Lower lobe of right lung (tissue), 2 donors: ENCODE measurements at places on chromosomes 1 and 21.
A peak's percentile ranks its signal among the peaks of the same experiment; 100 is the strongest.

DNA sequence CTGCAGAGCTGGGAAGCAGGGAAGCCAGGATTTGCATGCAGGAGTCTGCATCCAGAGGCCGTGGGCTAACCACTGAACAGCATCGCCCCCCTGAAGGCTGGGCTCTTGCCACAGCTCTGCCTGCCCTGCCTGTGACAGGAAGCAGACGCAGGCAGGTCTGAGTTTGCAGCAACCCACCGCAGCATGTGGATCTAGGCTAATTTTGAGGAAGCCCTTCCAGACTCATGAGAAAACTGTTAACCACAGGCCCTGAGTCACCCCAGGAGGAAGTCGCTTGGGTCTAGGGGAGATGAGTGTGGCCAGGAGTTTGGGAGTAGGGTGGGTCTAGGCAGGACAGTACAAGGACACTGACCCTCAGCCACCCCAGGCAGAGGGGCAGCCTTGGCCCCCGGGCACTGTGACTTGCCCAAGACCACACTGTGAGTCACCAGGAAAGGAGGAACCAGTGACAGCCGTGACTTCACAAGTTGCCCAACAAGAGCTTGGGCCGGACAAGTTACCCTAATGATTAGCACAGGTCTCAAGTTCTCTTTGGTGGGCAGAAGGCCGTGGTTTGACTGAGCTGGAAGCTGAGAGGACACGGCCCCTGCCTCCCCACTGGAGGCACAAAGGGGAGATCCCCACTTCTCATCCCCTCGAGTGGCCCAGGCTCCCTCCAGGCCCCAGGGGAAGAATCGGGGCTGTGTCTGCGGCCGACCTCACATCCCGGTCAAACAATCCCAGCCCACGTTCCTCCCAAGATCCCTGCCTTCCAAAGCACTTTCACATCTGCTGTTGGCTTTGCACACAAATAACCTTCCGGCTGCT lies 826 bp downstream of the LAPTM5 start:
- DNase-seq, result peak; percentile 89

DNA sequence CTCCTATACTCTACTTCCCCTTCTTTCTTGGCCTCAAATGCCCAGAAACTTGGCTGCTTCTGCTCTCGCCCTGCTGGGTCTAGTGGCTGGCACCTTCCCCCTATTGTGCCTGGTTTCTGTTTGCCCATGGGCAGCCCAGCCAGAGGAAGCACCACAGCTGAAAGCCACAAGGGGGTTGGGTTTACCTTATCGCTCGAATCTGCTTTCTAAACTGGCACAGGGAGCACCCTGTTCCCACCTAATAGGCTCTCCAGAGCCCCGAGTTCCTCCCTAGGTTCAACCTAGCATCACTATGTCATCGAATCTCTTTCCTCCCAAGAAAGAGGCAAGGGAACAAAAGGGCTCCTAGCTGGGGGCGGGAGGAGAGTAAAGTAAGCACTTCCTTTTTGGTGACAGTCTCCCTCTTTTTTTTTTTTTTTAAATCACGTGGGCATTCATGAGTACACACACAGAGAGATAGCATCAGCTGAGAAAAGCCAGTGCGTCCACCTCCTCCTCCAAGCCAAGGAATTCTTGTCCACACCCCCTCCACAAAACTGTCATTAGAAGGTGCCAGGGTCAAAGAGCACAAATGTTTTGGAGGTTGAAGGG lies 72.8 kb downstream of the PLEKHA6 start:
- peak; percentile 70 for DNase-seq

- DNase-seq, result no peak
These were observed 17.2 kb upstream of the ATP1A4 start for GRCh38 chr1:160133990-160134770.

DNA sequence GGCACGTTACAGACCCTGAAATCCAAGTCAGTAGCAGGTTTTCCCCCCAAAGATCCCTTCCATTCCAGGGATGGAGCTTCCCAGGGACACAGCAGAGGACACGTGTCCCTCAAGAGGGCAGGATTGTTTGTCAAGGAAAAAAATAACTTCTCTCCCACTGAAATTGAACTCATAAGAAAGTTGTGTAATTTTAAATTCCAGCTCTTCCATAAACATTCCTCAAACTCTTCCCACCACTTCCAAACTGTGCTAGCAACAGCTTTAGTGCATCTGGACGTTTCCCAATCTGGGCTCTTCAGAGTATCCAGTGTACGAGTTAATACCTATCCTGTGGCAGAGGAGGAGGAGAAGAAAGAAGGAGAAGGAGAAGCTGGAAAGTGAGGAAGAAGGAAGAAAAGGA lies 79.6 kb downstream of the PSMG1 start:
- DNase-seq, result no peak

DNA sequence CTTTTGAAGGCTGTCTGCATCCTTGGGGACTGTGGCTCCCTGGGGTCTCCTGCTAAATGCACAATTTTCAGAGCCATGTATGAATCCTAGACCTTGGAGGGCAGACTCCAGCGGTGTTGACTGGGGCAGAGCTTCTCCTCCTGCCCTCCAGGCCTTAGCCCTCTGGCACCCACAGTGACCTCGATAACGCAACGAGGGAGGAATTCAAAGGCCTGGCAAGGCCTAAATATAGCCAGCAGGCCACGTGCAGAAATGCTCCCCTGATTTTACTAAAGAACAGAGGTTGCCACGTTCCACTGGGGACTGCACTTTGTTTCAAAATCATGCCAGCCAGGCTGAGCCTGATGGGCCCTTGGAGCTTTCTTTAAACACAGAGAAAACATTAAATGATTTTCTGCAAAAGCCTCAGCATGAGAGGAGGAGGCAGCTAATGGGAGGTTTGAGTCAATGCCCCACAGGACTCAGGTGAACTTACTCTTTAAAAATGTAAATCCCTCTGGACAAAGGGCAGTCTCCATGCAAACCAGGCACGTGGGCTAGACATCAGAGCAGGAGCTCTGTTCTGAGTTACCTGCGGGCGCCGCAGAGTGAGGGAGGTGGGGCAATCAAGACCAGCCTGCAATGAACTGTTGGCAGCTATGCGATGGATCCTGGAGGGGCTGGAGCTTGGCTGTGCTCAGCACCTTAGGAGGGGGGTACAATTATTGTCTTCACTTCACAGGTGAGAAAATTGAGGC lies 28.0 kb downstream of the GRIK3 start:
- DNase-seq, result no peak

GRCh38 chr1:244640917-244641316 lies 12.0 kb upstream of the DESI2 start:
- no peak for DNase-seq

- no peak for DNase-seq
These were observed 78.5 kb downstream of the SLC35F3 start for GRCh38 chr1:233982827-233983518.

DNA sequence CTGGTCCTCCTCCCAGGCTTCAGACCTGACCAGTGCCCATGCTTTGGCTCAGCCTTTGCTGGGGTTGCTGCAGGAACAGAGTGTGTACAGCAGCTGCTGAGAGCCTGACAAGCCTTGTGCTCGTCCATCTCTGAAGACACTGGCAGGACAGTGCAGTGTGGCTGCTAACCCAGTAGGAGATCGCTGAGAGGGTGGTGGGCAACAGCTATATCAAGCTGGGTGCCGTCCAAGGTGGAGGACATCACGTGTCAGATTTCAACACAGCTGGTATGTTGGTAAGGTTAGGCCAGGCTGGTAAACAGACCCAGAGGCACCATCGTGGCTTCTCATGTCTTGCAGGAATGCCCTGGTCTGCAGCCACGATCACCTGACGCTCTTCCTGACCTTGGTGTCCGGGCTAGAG lies 17.9 kb upstream of the SLC25A34 start:
- DNase-seq, result no peak

- peak; percentile 57 for DNase-seq
These were observed 19.0 kb downstream of the BTG2 start for GRCh38 chr1:203324105-203325025.

- DNase-seq, result no peak
These were observed 3.4 kb upstream of the SLFNL1 start for GRCh38 chr1:41024953-41025352.

DNA sequence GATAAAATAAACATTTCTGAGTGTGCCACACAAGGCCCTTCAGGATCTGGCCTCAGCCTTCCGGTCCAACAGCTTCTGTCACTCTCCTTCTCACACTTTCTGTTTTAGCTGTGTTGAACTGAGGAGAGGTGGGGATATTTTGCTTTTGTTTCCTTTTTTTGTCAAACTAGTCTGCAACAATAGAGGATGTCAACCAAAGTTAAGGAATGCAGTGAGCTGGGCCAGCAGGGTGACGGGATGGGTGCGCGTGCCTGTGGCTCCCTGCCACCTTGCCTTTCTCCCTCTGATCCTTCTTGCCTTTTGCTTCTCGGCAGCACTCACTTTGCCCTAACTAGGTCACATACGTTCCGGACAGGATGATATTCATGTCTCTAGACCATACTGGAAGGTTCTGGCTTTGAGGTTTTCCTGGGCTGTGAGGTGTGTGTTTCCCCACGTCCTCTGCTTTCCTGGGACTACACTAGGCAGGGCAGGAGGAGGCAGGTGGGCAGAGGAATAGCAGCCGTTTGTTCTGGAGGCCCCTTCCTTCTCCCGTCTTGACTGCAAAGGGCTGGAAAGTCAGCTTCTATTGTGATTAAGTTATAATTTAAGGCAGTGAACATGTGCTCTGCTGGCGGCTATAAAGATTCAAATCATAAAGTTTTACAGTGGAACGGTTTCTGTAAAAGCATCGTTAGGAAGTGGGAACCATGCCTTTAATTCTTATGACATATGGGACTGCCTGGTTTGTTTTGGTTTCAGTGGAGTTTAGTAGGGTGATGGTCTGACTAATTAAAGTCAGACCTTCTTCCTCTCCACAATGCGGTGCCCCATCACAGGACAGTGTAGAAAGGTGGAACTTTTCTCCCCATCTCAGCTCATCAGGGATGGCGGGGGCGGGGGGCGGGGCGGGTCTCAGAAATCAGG lies 67.8 kb downstream of the RNF220 start:
- DNase-seq, result no peak

DNA sequence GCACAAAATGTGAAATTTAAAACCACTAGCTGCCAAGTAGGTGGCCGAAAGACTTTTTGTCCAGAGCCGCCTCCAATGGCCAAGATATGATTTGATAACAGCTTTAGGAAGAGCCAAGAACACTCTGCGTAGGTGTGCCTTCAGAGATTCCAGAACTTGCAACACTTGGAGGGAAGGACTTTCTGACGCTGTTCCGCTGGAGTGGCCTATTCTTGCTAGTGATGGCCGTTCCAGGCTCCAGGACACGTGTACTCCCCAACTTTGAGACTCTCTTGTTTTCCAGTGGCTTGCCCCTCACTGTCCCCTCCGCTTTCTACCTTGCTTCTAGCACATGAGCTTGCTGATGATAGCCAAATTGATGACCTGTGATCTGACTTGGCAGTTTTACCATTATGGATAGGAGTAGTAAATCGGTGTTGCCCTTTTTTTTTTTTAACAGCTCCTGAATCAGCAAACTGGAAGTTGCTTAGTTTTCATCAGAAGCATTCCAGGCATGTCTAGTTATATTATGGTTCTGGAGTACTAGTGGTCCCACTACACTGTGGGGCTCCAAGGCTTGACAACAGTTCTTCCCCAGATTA lies 1.0 kb downstream of the PRDX6 start:
- peak; percentile 71 for DNase-seq

- no peak for DNase-seq
These were observed 25.8 kb downstream of the COL18A1 start for GRCh38 chr21:45430521-45431501.

DNA sequence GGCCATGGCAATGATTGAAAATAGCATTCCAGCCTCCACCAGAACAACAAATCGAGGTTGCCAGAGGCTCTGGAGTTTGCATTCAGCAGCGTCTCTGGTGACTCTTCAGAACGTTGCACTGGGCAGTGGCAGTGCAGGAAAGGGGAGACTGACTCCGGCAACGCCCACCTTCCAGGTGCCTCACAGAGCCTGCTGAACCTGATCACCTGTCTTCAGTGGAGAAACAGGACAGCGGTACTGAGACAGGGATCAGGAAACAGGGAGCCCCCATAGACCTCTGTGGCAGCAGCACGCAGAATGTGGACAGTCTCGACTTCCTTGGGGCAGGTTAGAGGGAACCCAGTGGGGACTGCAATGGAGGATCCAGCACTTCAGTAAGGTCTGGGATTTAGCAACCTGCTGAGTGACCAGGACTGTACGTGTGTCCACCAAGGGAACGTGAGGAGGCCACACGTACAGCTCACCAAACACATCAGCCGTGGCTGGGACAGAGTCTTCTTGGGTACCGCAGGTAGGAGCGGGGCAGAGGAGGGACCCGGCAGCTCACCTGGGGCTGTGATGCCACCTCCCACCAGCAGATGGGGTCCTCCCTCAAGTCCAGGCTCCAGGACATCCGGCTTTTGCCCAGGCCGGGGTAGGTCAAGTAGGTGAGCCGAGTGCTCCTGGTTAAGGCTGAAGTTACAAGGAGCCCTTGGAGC lies 128.6 kb downstream of the PRDM2 start:
- DNase-seq, result peak; percentile 82

GRCh38 chr1:43947874-43948437 lies 1.2 kb downstream of the IPO13 start:
- DNase-seq, result no peak

GRCh38 chr1:208603721-208604120 lies 359.5 kb upstream of the PLXNA2 start:
- no peak for DNase-seq

DNA sequence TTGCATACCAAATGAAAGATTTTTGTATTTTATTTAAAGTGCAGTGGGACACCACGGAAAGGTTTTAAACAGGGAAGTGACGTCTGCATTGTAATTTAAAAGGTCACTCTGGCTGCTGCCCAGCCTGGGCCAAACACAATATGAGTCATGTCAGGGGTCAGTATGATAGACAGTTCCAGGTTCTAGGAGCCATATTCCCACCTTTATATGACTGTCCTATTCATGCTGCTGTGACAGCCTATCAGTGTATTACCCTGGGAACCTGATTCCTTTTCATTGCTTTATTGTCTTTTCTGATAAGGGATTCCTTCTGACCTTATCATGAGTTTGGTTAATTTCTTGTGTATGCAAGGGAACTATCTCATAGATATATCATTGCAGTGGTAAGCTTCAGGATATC lies 5.3 kb downstream of the VANGL1 start:
- DNase-seq, result no peak

GRCh38 chr1:184036517-184036949 lies 995 bp downstream of the COLGALT2 start:
- peak; percentile 49 for DNase-seq

DNA sequence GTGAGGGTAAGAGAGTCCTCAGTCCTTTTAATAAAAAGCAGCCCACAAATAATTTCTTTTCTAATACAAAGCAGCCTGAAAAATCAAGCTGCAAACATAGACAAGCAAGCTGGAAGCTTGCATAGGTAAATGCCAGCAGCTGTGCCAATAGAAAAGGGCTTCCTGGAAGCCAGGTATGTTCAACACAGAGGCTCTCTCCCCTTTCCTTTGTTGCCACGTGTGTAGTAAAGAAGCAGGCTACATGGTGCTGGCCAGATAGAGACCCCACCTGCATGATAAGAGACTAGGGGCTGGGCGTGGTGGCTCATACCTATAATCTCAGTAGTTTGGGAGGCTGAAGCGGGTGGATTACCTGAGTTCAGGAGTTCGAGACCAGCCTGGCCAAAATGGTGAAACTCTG lies 50.1 kb upstream of the ERRFI1 start:
- DNase-seq, result no peak

- no peak for DNase-seq
These were observed 2.2 kb upstream of the FRRS1 start for GRCh38 chr1:99768524-99769245.

- DNase-seq, result peak; percentile 88
These were observed at the start of gene NEK7 for GRCh38 chr1:198156745-198157240. TSS of gene NEK7 (plus strand) at chr1:198156998. CDS start at chr1:198232581, 75,583 bp downstream.

- no peak for DNase-seq
These were observed 113.2 kb upstream of the CYYR1 start for GRCh38 chr21:26686278-26686677.

- DNase-seq, result no peak
These were observed 17.3 kb upstream of the TMEM39B start for GRCh38 chr1:32055416-32055815.
